ENCODE measurements at places on chromosomes 16 and 17. TPM values are rescaled to one million over a fixed set of nuclear protein-coding genes. Genes with fewer than 3 reads are reported as not detected.
A peak's percentile ranks its signal among the peaks of the same experiment; 100 is the strongest.

- H3K4me1 ChIP-seq: peaks cover 14% of the 10 kb centered on the region
- H3K4me3 ChIP-seq: no peak overlapping the region
- peak overlapping the region; percentile 72 for H3K27ac ChIP-seq
- no peaks in the 10 kb centered on the region for H3K27me3 ChIP-seq
- H3K36me3 ChIP-seq: no peaks in the 10 kb centered on the region
Observed at GRCh38 chr16:72721981-72722380, 325.9 kb downstream of the ZFHX3 start.

Gene PRSS21
- not detected for total RNA-seq

Gene TMEM220
- total RNA-seq: 7.6 TPM

Gene TTYH2
- 2.2 TPM for total RNA-seq

DNA sequence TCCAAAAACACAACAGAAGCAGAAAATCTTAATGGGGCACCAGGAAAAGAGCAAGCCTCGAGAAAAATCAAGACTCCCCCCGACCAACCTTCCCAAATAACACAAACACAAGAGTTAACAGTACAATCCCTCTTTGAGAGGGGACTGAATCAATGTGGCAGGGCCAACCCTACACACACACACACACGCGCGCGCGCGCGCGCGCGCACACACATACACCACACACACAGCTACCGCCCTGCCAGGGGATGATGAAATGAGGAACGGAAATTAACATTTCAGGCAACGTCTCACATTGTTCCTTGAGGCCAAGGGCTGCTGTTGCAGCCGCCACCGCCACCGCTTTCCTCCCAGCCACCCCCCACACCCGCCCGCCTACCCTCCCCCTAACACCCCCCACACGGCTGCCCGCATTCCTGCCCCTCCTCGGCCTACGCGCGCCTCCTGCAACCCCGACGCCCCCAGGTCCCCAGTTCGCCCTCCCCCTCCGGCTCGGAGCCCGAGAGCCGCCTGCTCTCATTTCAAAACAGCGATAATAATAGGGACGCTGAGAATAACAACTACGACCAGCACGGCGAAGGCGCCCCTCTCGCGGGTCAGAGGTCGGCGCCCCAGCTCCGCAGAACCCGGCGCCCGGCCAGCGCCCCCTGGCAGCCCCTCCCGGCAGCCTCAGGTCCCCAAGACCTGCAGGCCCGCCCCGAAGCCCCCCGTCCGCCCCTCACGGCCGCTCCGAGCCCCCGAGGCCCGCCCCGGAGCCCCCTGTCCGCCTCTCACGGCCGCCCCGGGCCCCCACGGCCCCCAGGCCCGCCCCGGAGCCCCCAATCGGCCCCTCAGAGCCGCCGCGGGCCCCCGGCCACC, 1.1 kb downstream of the ANKRD11 start:
- H3K27me3 ChIP-seq: no peaks in the 10 kb centered on the region
- peaks cover 58% of the 10 kb centered on the region for H3K4me1 ChIP-seq
- peak overlapping the region; percentile 97 for H3K4me3 ChIP-seq
- peaks cover 9% of the 10 kb centered on the region for H3K36me3 ChIP-seq
- H3K27ac ChIP-seq: peak overlapping the region; percentile 96
- DNase-seq: peak; percentile 81

DNA sequence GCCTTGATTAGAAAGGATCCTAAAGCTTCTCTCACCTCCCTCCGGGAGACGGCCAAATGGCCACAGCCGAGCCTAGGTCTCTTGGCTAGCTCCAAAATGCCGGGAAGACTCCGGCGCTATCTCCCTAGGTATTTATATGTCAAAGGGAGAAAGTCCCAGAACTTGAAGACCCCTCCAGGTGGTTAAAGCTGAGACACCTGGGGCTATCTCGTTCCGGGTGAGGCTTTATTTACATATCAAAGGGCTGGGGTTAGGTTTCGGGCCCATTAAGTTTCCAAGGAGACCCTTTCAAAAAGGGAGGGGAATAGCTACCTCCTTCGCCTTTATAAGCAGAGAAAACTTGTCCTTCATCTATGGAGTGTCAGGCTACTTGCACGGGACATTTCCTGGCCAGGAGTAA, 70.9 kb upstream of the KIFC3 start:
- H3K27ac ChIP-seq: no peak overlapping the region
- peaks cover 24% of the 10 kb centered on the region for H3K27me3 ChIP-seq
- H3K4me3 ChIP-seq: no peak overlapping the region
- no peaks in the 10 kb centered on the region for H3K36me3 ChIP-seq
- no peak for DNase-seq
- no peaks in the 10 kb centered on the region for H3K4me1 ChIP-seq

GRCh38 chr16:9934723-9935508, 247.3 kb downstream of the GRIN2A start:
- no peak overlapping the region for H3K27ac ChIP-seq
- no peaks in the 10 kb centered on the region for H3K36me3 ChIP-seq
- no peak overlapping the region for H3K4me3 ChIP-seq
- no peaks in the 10 kb centered on the region for H3K4me1 ChIP-seq
- no peak for DNase-seq
- H3K27me3 ChIP-seq: peaks cover 17% of the 10 kb centered on the region

DNA sequence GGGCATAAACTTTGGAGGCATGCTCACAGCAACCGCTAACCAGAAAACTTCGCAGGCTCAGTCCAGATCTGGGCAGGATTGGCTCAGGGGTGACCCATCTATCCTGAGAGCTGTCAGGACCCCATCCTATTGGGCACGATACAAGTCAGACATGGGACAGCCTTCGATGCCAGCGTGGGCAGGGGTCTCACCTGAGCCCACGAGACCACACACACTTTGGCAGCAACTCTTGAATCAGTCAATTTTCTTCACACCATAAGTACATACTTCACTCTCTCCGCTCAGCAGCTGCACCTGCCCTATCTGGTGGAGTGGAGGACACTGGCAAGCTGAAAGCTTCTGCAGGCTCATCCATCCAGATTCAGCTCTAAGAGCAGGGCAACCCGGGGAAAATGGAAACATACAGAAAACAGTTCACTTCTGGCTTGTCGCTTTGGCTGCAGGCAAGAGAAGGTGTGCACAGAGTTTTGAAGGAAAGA, 48.3 kb downstream of the ZFHX3 start:
- H3K4me1 ChIP-seq: peaks cover 53% of the 10 kb centered on the region
- DNase-seq: no peak
- peaks cover 7% of the 10 kb centered on the region for H3K36me3 ChIP-seq
- H3K4me3 ChIP-seq: peak overlapping the region; percentile 4
- H3K27ac ChIP-seq: peak overlapping the region; percentile 23

- no peak overlapping the region for H3K4me3 ChIP-seq
- DNase-seq: no peak
- no peaks in the 10 kb centered on the region for H3K4me1 ChIP-seq
- H3K36me3 ChIP-seq: no peaks in the 10 kb centered on the region
- H3K27ac ChIP-seq: no peak overlapping the region
- H3K27me3 ChIP-seq: peaks cover 2% of the 10 kb centered on the region
Observed at GRCh38 chr17:69898601-69899000, 176.4 kb upstream of the KCNJ16 start.

DNA sequence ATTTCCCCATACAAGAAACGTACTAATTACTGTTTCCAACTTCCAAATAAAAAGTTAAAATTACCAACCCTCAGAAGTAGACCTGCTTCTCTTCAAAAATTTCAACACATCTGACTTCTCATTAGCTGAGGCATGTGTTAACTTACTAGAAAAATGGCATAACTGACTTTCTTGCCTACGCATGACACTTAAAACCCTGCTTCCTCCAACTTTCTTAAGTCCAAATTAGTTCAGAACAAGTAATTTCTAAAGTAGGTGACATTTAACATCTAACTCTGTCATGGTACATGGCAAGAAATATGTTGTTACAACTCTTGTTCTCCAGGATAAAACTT, 6.7 kb downstream of the USP7 start:
- H3K27me3 ChIP-seq: no peaks in the 10 kb centered on the region
- no peak overlapping the region for H3K27ac ChIP-seq
- peaks cover 3% of the 10 kb centered on the region for H3K36me3 ChIP-seq
- H3K4me3 ChIP-seq: no peak overlapping the region

- no peak for DNase-seq
- H3K27ac ChIP-seq: no peak overlapping the region
- H3K36me3 ChIP-seq: no peaks in the 10 kb centered on the region
- H3K4me3 ChIP-seq: no peak overlapping the region
- no peaks in the 10 kb centered on the region for H3K27me3 ChIP-seq
Observed at GRCh38 chr17:68831170-68831569, 124.0 kb downstream of the ABCA8 start.

Gene KRT20
- 41.9 TPM for total RNA-seq

GRCh38 chr17:2965621-2966595, 97.5 kb downstream of the OR1D5 start:
- DNase-seq: no peak
- H3K4me3 ChIP-seq: peak overlapping the region; percentile 46
- peaks cover 19% of the 10 kb centered on the region for H3K4me1 ChIP-seq
- H3K27me3 ChIP-seq: no peaks in the 10 kb centered on the region
- H3K36me3 ChIP-seq: no peaks in the 10 kb centered on the region

- no peak overlapping the region for H3K4me3 ChIP-seq
- H3K27me3 ChIP-seq: no peaks in the 10 kb centered on the region
- no peak overlapping the region for H3K27ac ChIP-seq
- H3K4me1 ChIP-seq: peaks cover 13% of the 10 kb centered on the region
- no peaks in the 10 kb centered on the region for H3K36me3 ChIP-seq
Observed at GRCh38 chr16:87702325-87702811, 63.4 kb downstream of the KLHDC4 start.

GRCh38 chr16:6682142-6682811, 650.4 kb upstream of the RBFOX1 start:
- H3K27me3 ChIP-seq: peaks cover 18% of the 10 kb centered on the region
- no peaks in the 10 kb centered on the region for H3K36me3 ChIP-seq
- H3K4me1 ChIP-seq: no peaks in the 10 kb centered on the region

- no peaks in the 10 kb centered on the region for H3K36me3 ChIP-seq
- no peak for DNase-seq
- no peak overlapping the region for H3K4me3 ChIP-seq
- peaks cover 10% of the 10 kb centered on the region for H3K4me1 ChIP-seq
Observed at GRCh38 chr17:4482338-4483011, 16.2 kb upstream of the SPNS2 start.

- DNase-seq: peak; percentile 3
- no peak overlapping the region for H3K27ac ChIP-seq
- no peak overlapping the region for H3K4me3 ChIP-seq
- peaks cover 5% of the 10 kb centered on the region for H3K27me3 ChIP-seq
Observed at GRCh38 chr16:27281243-27281642, 12.7 kb upstream of the NSMCE1 start.

DNA sequence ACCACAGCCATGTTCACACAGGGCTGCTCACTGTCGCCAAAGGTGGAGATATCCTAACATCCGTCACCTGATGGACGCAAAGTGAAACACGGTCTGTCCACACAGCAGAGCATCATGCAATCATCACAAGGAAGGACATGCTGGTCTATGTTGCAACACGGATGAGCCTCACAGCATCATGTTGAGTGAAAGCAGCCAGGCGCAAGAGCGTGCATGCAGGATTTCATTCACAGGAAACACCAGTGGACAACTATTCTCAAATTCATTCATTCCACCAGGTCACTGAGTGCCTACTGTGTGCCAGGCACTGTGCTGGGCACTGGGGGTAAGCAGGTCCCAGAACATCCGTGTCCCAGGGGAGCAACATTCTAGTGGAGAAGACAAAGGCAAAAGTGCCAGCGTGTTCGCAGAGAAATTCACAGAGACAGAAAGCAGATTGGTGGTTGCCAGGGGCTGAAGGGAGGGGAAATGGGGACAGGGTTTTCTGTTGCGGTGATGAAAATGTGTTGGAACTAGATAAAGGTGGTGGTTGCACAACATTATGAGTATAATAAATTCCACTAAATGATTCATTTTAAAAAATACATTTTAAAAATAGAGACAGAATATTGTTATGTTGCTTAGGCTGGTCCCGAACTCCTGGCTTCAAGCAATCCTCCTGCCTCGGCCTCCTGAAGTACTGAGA, 22.7 kb upstream of the KCNJ12 start:
- H3K36me3 ChIP-seq: no peaks in the 10 kb centered on the region
- H3K4me3 ChIP-seq: no peak overlapping the region
- no peak overlapping the region for H3K27ac ChIP-seq
- DNase-seq: no peak

DNA sequence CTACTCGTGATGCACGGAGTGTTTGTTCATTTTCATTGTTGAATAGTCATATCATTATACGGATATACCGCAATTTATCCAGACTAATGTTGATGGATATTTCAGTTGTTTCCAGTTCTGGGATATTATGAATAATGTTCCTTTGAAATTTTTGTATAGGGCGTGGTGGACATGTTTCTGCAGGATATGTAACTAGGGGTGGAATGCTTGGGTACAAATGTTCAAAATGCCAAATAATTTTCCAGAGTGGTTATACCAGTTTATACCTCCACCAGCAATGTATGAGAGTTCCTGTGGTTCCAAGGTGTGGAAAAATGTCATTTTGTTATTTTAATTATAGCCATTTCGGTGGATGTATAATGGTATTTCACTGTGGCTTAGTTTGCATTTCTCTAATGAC, 53.6 kb downstream of the NUP88 start:
- H3K4me3 ChIP-seq: no peak overlapping the region
- no peaks in the 10 kb centered on the region for H3K27me3 ChIP-seq
- H3K27ac ChIP-seq: peak overlapping the region; percentile 65
- peaks cover 38% of the 10 kb centered on the region for H3K36me3 ChIP-seq
- DNase-seq: no peak
- no peaks in the 10 kb centered on the region for H3K4me1 ChIP-seq

Gene SDR42E2
- not detected for total RNA-seq

All from type B pancreatic cell (in vitro differentiated cells).